ENCODE measurements at places on chromosomes 2 and 18.

DNA sequence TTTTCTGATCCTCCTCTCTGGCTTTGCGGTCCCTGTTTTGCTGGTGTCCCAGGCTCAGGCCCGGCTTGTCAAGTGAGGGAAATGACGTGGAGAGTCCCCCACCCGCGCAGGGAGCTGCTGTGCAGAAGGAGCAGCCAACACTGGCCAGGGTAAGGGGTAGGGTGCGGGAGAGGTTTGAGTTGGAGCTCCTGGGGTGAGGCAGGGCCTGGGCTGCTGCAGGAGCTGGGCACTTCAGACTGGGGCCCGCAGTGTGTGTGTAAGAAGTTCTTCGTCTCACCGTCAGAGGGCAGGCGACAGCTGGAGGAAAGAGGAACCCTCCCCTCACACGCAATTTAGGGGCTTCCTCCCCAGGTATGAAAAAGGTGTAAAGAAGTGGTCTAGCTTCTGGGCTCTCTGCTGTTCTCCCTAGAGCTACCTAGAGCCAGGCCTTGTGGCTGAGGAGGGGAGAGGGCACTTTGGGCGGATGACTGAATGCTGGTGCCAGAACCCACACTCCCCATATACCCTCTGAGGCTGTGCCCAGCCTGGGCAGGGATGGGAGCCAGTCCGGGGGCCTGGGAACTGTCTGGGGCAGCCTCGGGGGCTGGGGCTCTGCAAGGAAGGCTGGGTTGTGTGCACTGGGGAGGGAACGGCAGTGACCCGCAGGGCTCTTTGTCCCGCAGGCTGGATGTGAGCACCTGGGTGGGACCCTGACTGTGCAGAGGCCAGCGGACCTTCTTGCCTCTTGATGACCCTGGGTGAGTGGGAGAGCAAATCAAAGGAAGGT lies 11.8 kb downstream of the CELF4 start:
- DNase-seq = no peak

GRCh38 chr18:71597219-71597618 lies 946.9 kb downstream of the CBLN2 start:
- no peak for DNase-seq

GRCh38 chr2:221145396-221145795 lies 426.7 kb downstream of the EPHA4 start:
- DNase-seq = no peak

- no peak for DNase-seq
Observed at GRCh38 chr2:40251137-40251536, 200.8 kb downstream of the SLC8A1 start.

- DNase-seq = no peak
Observed at GRCh38 chr2:231877533-231878456, 48.4 kb downstream of the NPPC start.

- DNase-seq = no peak
Observed at GRCh38 chr2:68766376-68766845, 31.8 kb downstream of the ARHGAP25 start.

GRCh38 chr2:163155279-163155883 lies 316.8 kb upstream of the KCNH7 start:
- no peak for DNase-seq

- no peak for DNase-seq
Observed at GRCh38 chr2:36502081-36502480, 95.9 kb downstream of the FEZ2 start.

DNA sequence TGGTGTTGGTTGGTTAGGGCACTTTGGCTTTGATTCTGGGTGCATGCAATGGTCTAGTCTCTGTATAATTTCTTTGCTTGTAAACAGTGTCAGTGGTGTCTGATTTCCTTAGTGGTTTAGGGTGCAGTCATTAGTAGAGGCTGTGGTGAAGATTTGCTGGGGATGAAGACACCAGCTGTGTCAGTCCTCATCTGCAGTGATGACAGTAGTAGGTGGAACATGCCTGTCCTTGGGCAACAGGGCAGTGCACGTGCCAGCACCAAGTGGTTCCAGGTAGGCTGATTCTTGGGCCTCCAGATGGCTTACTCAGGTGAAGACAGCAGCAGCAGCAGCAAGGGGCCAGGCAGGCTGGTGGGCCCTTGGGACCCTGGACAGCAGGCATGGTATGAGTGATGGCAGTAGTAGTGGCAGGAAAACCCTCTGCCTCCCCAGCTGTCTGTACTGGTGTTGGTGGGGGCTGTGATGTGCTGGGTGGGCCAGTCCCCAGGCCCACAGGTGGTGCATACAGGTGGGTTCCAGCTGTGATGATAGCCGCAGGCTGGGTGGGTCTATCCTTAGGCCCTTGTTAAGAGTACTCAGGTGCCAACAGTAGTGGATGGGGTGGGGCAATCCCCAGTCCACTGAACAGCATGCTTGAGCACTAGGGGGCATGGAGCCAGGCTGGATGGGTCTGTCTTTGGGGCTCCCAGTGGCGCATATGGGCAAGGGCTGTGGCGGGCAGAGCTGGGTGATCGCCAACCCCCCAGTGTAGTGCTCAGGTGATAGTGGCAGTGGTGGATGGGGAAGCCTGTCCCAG lies 140.7 kb upstream of the THUMPD2 start:
- no peak for DNase-seq

GRCh38 chr2:159713631-159714246 lies 1.4 kb downstream of the MARCHF7 start:
- no peak for DNase-seq

GRCh38 chr2:172870396-172870795 lies 134.8 kb downstream of the RAPGEF4 start:
- no peak for DNase-seq

DNA sequence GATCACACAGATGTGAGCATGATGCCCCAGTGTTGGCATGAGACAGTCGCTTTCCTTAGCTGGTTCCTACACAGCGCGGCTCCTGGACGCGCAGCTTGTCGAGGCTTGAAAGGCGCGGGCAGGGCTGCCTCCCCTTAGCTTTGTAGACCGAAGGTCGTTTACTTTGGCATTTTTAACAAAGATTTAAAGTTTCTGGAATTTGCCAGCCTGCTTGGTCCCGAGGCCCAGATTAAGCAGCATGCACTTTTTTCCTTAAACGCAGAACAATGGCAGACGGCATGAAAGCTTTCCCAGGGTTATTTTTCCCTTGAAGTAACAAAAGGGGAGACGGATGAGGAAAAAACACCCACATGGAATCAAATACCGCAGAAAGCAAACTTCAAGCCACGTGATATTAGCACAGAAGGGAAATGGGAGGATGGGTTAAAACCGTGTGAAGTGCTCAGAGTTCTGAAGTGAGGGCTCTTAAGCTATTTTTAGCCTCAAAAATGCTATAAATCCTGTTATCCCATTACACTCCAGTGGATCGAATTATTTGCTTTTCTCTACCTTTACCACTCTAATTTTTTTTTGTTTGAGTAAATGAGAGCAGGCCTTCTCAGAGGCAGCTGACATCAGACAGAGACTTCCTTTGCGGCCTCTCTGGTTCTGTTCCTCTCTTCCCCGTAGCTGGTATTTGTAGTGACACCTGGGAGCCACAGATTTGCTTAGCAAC lies 55.7 kb downstream of the NPAS2 start:
- no peak for DNase-seq

DNA sequence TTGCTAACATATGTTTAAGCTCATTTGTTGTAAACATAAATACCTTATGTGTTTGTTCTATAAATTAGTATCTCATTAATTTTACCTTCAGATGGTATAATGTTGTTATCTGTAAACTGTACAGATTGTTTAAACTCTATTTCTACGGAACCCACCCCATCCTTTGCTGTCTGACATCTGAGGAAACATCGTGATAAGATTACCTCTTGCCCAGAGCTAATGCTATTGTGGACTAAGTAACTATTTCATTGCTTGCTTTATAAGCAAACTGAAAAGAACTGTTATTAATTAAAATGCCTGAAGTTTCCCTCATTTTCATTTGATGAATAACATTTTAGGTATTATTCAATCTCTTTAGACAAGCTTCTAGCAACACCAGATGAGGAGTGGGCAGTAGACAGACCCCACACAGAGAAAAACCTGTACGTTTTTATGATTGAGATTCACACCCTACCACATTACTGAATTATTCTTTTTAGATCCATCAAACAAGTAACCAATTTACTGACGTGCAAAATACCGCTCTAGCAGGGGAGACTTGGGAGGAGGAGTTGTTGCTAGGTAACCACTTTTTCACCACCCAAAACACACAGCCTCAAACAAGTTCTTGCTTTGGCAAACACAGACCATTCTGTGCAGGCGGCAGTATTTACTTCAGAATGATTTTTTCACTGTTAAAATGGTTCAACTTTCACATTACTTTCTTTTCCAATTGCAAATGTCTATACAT lies 1.9 kb upstream of the SYT4 start:
- DNase-seq = peak; percentile 88

GRCh38 chr18:6281874-6282273 lies 132.8 kb downstream of the L3MBTL4 start:
- no peak for DNase-seq

- DNase-seq = no peak
Observed at GRCh38 chr2:241191081-241191480, 2.6 kb downstream of the ANO7 start.

DNA sequence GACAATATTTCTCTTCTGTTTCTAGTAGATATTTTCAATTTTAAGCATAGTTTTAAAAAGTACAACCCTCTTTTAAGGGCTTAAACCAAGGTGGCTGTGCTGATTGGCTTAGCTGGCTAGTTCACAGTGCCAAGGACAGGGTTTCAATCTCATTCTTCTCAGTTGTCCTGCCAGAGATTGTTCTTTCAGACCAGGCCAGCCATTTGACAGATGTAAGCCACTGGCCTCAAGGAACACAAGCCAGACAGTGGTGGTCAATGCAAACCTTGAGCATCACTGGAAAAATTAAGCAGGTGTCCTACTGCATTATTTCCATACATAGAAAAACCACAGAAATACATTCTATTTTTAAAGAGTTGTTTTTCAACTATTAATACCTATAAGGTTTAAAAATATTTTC lies 5.9 kb downstream of the RNF103 start:
- no peak for DNase-seq

DNA sequence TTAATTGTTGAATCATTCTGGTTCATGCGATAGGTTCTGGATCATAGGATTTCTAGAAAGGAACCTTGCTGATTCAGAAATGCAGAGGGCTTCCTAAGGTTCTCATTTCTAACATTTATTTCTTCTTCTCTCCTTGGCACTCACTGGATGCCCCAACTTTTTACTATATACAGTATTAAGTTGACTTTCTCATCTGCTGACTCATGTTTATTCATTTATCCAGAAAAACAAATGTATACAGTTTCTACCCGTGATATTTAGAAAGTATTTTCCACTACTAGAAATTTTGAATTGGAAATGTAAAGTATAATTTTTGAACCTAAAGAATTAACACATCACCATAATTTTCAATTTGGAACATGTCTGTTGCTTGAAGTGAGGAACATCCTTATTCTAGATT lies 32.2 kb upstream of the OTX1 start:
- no peak for DNase-seq
